ENCODE measurements at places on chromosomes 7 and 10.

- H3K4me3 ChIP-seq: no peak overlapping the region
- H3K27ac ChIP-seq: no peak overlapping the region
- no peak for DNase-seq
- peaks cover 52% of the 10 kb centered on the region for H3K27me3 ChIP-seq
- no peaks in the 10 kb centered on the region for H3K4me1 ChIP-seq
- peaks cover 2% of the 10 kb centered on the region for H3K36me3 ChIP-seq
Observed at GRCh38 chr7:101775181-101775580, 42.2 kb upstream of the CUX1 start.

DNA sequence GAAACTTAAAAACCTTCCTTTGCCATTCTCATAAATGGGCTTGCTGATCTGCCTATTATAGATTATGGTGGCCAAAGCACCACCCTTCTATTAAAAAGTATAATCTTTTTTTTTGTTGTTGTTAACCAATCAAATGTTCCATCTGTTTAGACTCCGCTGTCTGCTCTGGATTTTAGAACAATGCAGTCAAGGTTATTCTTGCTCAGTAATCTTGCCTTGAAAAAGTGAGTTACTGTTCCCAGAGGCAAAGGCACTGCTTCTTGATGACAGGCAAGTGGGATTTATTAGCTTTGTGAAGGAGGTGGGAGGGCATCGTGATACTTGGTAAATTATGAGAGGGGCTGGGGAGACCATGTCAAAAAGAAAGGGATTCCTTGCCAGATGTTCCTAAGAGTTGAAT is 143.5 kb downstream of the KIAA1217 start:
- no peaks in the 10 kb centered on the region for H3K27me3 ChIP-seq
- H3K4me1 ChIP-seq: no peaks in the 10 kb centered on the region
- H3K27ac ChIP-seq: no peak overlapping the region
- DNase-seq: no peak

- no peak for DNase-seq
- H3K27ac ChIP-seq: no peak overlapping the region
- no peak overlapping the region for H3K4me3 ChIP-seq
- H3K27me3 ChIP-seq: peaks cover 32% of the 10 kb centered on the region
- no peaks in the 10 kb centered on the region for H3K4me1 ChIP-seq
Observed at GRCh38 chr7:45484094-45484493, 90.1 kb upstream of the ADCY1 start.

DNA sequence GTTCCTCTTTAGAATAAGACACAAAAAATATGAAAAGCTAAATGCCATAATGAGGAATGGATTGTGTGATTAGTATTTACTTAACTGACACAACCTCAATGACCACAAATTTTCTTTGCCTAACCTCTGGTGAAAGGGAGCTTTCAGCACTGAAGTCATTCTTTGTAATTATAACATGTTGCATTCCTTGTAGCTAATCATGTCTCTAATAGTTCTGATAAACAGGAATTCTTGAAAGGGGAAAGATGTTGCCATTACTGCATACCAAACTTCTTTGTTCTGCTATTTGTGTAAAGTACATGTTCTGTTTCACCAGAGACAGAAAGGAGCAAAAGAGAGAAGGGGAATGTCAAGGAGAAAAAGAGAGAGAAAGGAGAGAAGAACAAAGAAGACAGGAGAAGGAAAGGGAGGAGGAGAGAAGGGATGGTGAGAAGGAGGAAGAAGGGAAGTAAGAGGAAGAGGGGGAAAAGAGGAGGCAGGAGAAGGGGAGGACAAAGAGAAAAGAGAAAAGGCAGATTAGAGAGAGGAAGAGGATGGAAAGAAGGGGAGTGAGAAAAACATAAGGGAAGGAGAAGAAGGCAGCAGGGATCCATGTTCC is 120.9 kb downstream of the SEMA3D start:
- no peak for DNase-seq
- no peaks in the 10 kb centered on the region for H3K4me1 ChIP-seq

DNA sequence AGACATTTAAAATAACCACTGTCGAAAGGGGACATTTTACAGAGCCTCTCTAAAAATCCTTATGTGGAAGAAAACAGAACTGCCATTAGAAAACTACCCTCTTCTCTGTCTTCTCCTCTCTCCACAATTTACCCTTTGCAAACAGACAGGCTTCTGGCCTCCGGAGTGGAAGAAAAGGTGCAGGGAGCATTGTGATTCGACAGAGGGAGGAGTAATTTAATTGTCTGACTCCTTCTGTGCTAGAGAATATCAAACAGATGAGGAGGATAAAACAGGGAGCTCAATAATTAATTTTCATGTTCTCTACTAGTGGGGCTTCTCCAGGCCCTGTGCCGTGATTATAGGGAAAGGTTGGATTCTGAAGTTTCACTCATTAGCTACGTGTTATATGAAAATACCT is 615.5 kb upstream of the MKI67 start:
- DNase-seq: no peak
- no peaks in the 10 kb centered on the region for H3K4me1 ChIP-seq
- no peak overlapping the region for H3K27ac ChIP-seq
- H3K27me3 ChIP-seq: peaks cover 23% of the 10 kb centered on the region
- no peaks in the 10 kb centered on the region for H3K36me3 ChIP-seq
- no peak overlapping the region for H3K4me3 ChIP-seq

DNA sequence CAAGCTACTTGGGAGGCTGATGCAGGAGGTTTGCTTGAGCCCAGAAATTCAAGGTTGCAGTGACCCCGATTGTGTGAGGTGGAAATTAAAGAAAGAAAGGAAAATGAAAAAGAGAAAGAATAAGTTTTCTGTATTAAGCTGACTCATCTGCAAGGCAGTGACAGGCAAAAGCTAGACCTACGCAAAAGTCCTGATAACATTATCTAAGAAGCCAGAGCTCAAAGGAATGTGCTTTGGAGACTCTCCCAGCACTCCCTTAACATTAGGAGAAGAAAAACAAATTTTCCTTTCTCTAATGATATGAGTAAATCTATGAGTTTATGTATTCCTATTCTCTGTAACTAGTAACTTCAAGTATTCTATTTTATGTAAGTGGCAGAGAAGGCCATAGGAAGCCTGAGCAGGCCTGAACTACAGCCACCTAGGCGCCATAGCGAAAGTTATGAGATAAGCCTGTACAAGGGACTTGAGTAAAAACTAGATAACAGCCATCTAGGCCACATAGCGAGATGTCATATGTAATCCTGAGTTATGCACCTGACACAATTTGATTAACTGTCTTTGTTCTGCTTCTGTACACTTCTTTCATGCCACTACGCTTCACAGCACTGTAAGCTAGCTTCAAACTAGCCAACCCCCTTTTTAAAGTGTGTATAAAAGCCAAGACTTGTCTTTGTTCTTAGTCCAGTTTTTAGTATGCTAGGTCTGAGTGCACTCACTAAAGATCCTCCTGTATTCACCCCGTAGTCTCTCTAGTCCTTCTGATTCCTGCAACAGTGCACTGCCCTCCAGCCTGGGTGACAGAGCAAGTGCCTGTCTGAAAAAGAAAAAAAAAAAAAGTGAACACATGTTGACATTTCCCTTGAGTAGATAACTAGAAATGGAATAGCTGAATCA is 9.4 kb upstream of the ZWINT start:
- H3K4me3 ChIP-seq: no peak overlapping the region
- H3K27me3 ChIP-seq: no peaks in the 10 kb centered on the region
- H3K4me1 ChIP-seq: no peaks in the 10 kb centered on the region
- peaks cover 2% of the 10 kb centered on the region for H3K36me3 ChIP-seq
- no peak for DNase-seq

DNA sequence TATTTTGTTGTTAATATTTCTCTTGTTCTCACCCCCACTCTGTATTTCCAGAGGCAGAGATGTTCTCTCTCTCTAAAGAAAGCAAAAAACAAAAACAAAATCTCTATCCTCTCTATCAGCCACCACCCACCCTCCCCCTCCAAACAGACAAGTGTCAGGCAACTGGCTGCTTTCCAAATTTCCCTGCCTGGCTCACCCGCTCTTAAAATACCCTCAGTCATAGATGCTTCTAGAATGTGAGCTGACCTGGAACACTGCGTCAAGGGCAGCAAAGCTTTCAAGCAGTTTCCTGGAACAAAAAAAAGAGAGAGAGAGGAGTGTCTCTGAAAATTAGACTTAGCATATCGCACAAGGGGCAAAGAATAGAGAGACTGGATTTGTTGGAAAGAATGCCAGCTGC is 341.0 kb upstream of the ZMIZ1 start:
- DNase-seq: no peak
- H3K27ac ChIP-seq: no peak overlapping the region
- H3K27me3 ChIP-seq: peaks cover 44% of the 10 kb centered on the region
- no peaks in the 10 kb centered on the region for H3K36me3 ChIP-seq

DNA sequence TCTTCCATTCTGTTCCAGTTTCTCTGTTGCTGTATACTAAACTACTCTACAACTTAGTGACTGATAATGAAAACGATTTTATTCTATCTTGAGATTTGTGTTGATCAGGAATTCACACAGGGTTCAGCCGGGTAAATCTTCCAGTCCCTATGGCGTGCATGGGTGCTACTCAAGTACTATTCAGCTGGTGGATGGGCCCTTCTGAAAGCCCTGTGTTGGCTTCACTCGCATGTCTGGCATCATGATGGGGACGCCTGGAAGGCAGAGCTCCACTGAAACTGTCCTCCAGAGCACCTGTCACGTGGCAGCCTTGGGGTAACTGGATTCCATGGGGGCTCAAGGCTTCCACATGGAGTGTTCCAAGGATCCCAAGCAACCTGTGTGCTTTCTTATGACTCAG is 86.0 kb upstream of the ZMIZ1 start:
- no peak overlapping the region for H3K27ac ChIP-seq
- no peak overlapping the region for H3K4me3 ChIP-seq
- no peak for DNase-seq
- H3K4me1 ChIP-seq: peaks cover 8% of the 10 kb centered on the region

DNA sequence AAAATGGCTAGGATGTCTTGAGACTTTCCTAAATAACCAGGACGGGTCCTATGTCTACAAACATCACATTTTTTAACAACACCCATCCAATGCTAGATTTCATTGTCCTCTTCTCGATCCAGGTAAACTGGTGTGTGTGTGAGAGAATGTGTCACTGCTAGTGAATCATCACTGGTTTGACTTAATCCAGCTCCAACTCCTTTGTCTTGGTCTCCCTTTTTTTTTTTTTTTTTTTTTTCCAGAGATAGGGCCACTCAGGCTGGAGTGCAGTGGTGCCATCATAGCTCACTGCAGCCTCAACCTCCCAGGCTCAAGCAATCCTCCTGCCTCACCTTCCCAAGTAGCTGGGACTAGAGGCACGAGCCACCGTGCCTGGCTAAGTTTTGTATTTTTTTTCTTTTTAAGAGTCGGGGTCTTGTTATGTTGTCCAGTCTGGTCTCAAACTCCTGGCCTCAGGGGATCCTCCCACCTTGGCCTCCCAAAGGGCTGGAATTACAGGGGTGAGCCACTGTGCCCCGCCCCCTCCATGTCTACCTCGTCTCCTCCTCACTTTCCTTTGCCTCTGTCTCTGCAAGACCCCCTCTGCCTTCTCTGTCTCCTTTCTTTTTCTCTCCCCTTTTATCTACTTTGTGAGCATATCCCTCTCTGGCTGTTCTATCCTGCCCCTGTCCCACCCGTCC is 2.2 kb upstream of the UFSP1 start:
- H3K36me3 ChIP-seq: peaks cover 43% of the 10 kb centered on the region
- H3K27me3 ChIP-seq: peaks cover 59% of the 10 kb centered on the region
- H3K27ac ChIP-seq: no peak overlapping the region
- DNase-seq: no peak
- H3K4me3 ChIP-seq: peak overlapping the region; percentile 57
- H3K4me1 ChIP-seq: peaks cover 36% of the 10 kb centered on the region

DNA sequence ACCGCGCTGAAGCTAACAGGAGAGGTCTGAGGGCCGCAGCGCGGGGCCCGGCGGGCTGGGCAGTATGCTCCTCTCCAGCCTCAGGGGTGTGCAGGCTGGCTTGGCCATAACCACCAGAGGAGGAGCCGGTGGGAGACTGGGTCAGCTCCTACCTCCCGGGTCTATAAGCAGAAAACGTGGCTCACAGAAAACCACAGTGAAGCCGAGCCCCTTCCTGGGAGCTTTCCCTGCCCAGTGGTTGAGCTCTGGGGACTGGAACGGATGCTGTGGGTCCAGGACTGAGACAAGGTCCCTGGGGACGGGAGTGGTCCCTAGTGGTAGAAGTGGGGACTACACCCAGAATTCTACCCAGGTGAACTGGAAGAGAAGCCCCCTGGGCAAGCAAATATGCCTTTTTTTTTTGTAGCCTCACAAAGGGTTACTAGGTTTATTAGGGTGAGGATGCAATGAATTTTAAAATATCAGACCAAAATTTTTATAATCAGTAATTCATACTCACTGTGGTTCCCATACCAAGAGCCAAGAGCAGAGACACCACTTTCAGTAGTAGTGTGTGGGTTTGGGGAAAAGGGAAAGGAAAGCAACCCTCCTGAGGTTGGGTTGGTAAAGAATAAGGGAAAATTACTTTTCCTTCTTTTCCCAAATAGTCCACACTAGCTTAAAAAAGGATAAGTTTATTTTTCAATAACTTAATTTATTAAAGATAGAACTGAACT is 67.9 kb upstream of the PRKCQ start:
- DNase-seq: peak; percentile 69
- H3K27me3 ChIP-seq: peaks cover 2% of the 10 kb centered on the region
- H3K4me3 ChIP-seq: peak overlapping the region; percentile 20
- peaks cover 17% of the 10 kb centered on the region for H3K4me1 ChIP-seq

- no peak overlapping the region for H3K4me3 ChIP-seq
- peaks cover 6% of the 10 kb centered on the region for H3K36me3 ChIP-seq
- no peak for DNase-seq
Observed at GRCh38 chr7:2279896-2280295, 34.3 kb downstream of the SNX8 start.

GRCh38 chr7:12517451-12517850 is 53.1 kb upstream of the SCIN start:
- no peaks in the 10 kb centered on the region for H3K4me1 ChIP-seq
- H3K4me3 ChIP-seq: no peak overlapping the region
- peaks cover 22% of the 10 kb centered on the region for H3K27me3 ChIP-seq
- DNase-seq: no peak
- H3K27ac ChIP-seq: no peak overlapping the region

DNA sequence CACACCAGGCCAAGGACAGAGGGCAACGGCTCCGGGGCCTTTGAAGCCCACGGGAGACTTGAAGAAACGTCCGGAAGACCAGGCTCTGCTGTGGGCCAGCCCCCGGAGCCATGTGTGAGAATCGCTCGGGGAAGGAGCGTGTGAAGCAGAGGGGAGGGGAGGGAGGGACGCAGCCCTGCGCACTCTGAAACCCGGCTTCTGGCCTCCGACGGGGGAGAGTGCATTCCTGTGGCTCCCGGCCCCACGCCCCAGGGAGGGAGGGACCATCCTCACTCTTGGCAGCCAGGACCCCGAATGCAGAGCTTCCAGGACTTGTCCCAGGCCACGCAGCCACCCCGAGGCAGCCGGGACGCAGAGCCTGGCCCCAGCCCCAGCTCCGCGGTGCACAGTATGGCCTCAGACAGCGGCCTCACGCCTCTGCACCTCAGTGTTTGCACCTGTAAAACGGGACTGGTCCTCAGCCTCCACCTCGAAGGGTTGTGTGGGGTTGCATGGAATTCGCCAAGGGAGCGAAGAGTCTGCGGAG is 67.4 kb downstream of the PDGFA start:
- peaks cover 12% of the 10 kb centered on the region for H3K27me3 ChIP-seq
- no peak for DNase-seq

All from effector memory CD8-positive, alpha-beta T cell (primary cell).